ENCODE measurements at places on chromosomes 4 and X.

- no peaks in the 10 kb centered on the region for H3K36me3 ChIP-seq
- no peak overlapping the region for H3K4me3 ChIP-seq
- DNase-seq: no peak
- H3K4me1 ChIP-seq: peaks cover 22% of the 10 kb centered on the region
- H3K27ac ChIP-seq: no peak overlapping the region
- no peaks in the 10 kb centered on the region for H3K27me3 ChIP-seq
These were observed 77.3 kb downstream of the TSPAN5 start for GRCh38 chr4:98581126-98581525.

DNA sequence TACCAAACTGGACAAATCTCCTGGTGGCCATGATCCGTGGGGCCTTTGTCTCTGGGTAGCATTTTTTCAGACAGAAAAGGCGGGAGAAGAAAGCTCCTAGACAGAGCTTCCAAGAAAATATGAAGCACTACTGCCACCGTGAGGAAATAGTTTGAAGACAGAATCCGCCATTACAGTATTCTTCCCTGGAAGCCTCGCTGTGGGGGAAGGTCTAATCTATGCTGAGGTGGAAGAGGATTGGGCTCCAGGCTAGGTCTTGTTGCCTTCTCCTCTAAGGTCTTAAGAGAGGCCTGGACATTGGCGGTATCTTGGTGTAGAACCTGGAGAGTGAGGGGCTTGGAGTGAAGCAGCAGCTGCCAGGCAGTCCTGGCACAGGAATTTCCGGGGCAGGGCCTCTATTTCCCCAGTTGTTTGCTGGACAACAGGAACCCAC is 218.9 kb downstream of the OR13H1 start:
- H3K27ac ChIP-seq: peak overlapping the region; percentile 25
- H3K36me3 ChIP-seq: no peaks in the 10 kb centered on the region
- H3K27me3 ChIP-seq: no peaks in the 10 kb centered on the region
- DNase-seq: no peak
- H3K4me1 ChIP-seq: peaks cover 12% of the 10 kb centered on the region

- H3K27me3 ChIP-seq: peaks cover 15% of the 10 kb centered on the region
- no peak for DNase-seq
- H3K4me3 ChIP-seq: no peak overlapping the region
- no peaks in the 10 kb centered on the region for H3K36me3 ChIP-seq
- no peak overlapping the region for H3K27ac ChIP-seq
These were observed 258.1 kb upstream of the AGTR2 start for GRCh38 chrX:115912372-115912897.

- no peaks in the 10 kb centered on the region for H3K27me3 ChIP-seq
- DNase-seq: no peak
- H3K4me3 ChIP-seq: no peak overlapping the region
- peaks cover 68% of the 10 kb centered on the region for H3K36me3 ChIP-seq
These were observed 40.3 kb downstream of the ATP2B3 start for GRCh38 chrX:153557618-153558355.

- no peak overlapping the region for H3K4me3 ChIP-seq
- H3K27me3 ChIP-seq: no peaks in the 10 kb centered on the region
- H3K4me1 ChIP-seq: no peaks in the 10 kb centered on the region
- no peak overlapping the region for H3K27ac ChIP-seq
- DNase-seq: no peak
- H3K36me3 ChIP-seq: peaks cover 12% of the 10 kb centered on the region
These were observed 59.1 kb downstream of the SLAIN2 start for GRCh38 chr4:48400416-48400815.

DNA sequence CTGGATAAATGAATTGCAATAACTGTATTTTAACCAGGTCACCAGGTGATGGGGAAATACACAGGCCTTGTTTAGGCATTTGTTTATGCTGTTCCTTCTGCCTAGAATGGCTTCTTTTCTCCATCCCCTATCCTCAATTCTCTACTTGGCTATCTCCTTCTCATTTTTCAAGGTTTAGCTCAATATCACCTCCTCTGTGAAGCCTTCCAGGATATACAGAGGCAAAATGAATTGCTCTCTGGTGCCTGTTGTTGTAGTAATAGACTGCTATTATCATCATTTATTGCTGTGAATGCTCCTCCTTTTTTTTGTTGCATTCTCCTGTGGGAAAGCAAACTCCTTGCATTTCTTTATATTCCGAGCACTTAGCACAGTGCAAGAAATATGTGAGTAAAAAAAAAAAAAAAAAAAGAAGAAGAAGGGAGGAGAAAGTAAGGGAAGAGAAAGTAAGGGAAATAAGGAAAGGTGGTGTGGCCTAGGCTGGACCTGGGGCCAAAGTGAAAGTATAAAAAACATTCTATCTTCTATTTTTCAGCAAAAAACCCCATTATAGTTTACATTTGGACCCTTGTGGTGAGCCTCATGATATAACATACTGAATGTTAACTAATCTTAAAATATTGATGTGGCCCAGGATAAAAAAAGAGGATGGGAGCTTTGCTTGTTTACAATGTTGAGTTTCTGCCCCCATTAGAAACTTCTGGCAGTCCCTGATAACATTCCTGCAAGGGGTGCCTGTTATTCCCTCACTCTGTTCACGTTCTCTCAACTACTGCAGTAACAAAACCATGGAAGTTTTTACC is 6.3 kb upstream of the STK26 start:
- H3K4me1 ChIP-seq: no peaks in the 10 kb centered on the region
- H3K36me3 ChIP-seq: no peaks in the 10 kb centered on the region
- DNase-seq: no peak
- no peak overlapping the region for H3K27ac ChIP-seq
- H3K4me3 ChIP-seq: no peak overlapping the region
- H3K27me3 ChIP-seq: peaks cover 18% of the 10 kb centered on the region

GRCh38 chr4:68570122-68570507 is 6.0 kb downstream of the UGT2B17 start:
- no peaks in the 10 kb centered on the region for H3K27me3 ChIP-seq
- no peaks in the 10 kb centered on the region for H3K36me3 ChIP-seq
- no peak for DNase-seq
- H3K4me1 ChIP-seq: no peaks in the 10 kb centered on the region

DNA sequence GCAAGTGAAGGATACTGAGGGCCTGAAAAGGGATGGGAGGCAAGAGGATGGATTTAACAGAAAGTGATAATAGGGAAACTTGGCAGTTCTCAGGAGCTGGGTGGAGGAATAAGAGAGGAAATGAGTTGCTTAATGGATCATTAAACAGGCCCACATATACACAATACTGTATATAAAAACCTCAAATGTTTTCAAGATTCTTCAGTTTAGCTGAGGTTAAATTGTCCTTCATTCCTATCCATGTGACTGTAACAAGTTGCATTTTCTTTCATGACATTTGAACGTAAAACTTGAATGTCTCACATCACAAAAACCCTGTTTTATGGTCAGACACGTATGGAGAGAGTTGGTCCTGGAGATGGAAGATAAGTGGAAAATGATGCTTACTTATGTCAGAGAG is 76.5 kb upstream of the PLAC8 start:
- no peak for DNase-seq
- H3K4me3 ChIP-seq: no peak overlapping the region
- H3K36me3 ChIP-seq: no peaks in the 10 kb centered on the region
- no peak overlapping the region for H3K27ac ChIP-seq
- no peaks in the 10 kb centered on the region for H3K27me3 ChIP-seq
- H3K4me1 ChIP-seq: no peaks in the 10 kb centered on the region

- H3K27ac ChIP-seq: no peak overlapping the region
- H3K36me3 ChIP-seq: peaks cover 8% of the 10 kb centered on the region
- H3K4me1 ChIP-seq: no peaks in the 10 kb centered on the region
These were observed 55.3 kb downstream of the FIP1L1 start for GRCh38 chr4:53432528-53433424.

GRCh38 chrX:40719218-40719617 is 16.1 kb downstream of the MED14 start:
- DNase-seq: no peak
- no peak overlapping the region for H3K27ac ChIP-seq
- H3K27me3 ChIP-seq: no peaks in the 10 kb centered on the region
- no peaks in the 10 kb centered on the region for H3K4me1 ChIP-seq
- no peak overlapping the region for H3K4me3 ChIP-seq

- no peak for DNase-seq
- no peaks in the 10 kb centered on the region for H3K4me1 ChIP-seq
- no peak overlapping the region for H3K4me3 ChIP-seq
- peaks cover 52% of the 10 kb centered on the region for H3K27me3 ChIP-seq
- no peak overlapping the region for H3K27ac ChIP-seq
These were observed 16.6 kb upstream of the UBA1 start for GRCh38 chrX:47177079-47177478.

- DNase-seq: no peak
- no peaks in the 10 kb centered on the region for H3K27me3 ChIP-seq
- H3K4me1 ChIP-seq: peaks cover 3% of the 10 kb centered on the region
These were observed 139.7 kb downstream of the MAPK10 start for GRCh38 chr4:86220121-86220520.

- no peaks in the 10 kb centered on the region for H3K36me3 ChIP-seq
- no peaks in the 10 kb centered on the region for H3K27me3 ChIP-seq
- no peaks in the 10 kb centered on the region for H3K4me1 ChIP-seq
- DNase-seq: no peak
These were observed 57.1 kb downstream of the FAM47B start for GRCh38 chrX:34999702-35000101.

- H3K27me3 ChIP-seq: no peaks in the 10 kb centered on the region
- H3K4me3 ChIP-seq: no peak overlapping the region
- H3K27ac ChIP-seq: no peak overlapping the region
- no peak for DNase-seq
- H3K4me1 ChIP-seq: no peaks in the 10 kb centered on the region
These were observed 1844.5 kb downstream of the PCDH7 start for GRCh38 chr4:32564626-32565025.

GRCh38 chrX:74527350-74527749 is 87.1 kb downstream of the RLIM start:
- no peaks in the 10 kb centered on the region for H3K27me3 ChIP-seq
- no peak overlapping the region for H3K27ac ChIP-seq
- H3K4me1 ChIP-seq: no peaks in the 10 kb centered on the region
- H3K36me3 ChIP-seq: peaks cover 5% of the 10 kb centered on the region
